Stimulated activated CD8-positive, alpha-beta memory T cell treated with anti-CD3 and anti-CD28 coated beads, Interleukin-2, amount 100 ng/mL, for 1 hour (primary cell): ENCODE measurements at places on chromosomes 3 and 15.

DNA sequence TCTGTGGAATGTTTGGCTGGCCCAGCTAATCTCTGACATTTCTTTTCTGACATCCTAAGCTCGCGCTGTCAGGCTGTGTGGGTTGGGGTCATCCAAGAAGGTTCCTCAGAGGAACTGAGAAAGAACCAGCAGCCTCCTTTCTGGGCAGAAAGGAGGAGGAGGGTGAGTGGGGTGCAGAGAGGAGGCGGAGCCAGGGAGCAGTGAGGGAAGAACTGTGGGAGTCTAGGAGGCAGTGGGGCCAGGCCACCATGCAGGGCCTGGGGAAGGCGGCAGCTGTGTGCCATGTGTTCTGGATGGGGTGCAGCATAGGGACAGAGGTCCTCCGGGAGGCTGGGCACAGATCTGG, 5.3 kb downstream of the SEMA7A start:
- no peak for DNase-seq

DNA sequence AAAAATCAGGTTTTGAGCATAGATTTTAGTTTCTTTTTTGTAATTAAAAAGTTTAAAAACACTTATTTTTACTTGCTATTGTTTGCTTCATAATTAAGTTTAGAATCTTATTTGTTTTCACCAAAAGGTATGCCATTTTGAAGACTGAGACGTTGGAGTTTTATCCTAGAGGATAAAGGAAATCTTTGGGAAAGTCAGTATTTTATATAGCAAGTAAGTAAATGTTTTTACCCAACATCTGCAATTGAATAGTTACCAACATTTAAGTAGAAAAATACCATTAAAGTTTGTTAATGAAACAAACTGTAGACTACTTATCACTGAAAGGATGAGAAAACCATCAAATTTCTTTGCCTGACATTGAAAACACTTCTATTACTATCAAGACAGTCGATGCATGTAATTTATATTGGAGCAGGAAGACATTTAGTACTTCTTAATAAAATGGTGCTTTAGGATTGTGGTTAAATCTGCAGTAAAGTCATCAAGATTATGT, 14.0 kb upstream of the CHD2 start:
- DNase-seq: no peak

DNA sequence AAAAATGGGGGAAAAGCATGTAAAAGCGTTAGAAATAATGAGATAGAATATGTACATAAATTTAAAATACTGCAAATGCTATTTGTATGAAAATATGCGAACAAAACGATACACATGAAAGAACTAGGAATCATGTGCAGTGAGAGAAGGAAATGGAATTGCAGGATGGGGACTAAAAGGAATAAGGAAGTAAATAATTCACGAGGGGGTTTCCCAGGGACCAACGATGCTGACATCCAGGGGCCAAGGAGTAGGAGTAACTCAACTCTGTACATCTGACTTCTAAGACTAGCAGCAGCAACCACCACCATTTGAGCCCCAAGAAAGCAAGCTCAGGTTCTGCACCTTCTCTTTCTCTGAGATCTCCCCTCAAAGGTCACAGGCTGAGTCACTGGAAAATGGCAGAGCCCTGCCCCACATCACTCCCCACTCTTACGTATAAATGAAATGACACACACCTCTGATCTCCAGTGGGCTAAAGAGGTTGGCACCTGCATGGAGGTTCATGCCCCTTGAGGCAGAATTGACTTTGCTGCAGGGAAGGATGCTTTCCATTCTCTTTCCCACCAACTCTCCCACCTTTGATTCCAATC, 100.0 kb upstream of the DLG1 start:
- no peak for DNase-seq

- no peak for DNase-seq
These were observed 495.1 kb upstream of the SGO1 start for GRCh38 chr3:20680990-20681628.

GRCh38 chr3:124774327-124774718, 44.1 kb downstream of the UMPS start:
- no peak for DNase-seq

DNA sequence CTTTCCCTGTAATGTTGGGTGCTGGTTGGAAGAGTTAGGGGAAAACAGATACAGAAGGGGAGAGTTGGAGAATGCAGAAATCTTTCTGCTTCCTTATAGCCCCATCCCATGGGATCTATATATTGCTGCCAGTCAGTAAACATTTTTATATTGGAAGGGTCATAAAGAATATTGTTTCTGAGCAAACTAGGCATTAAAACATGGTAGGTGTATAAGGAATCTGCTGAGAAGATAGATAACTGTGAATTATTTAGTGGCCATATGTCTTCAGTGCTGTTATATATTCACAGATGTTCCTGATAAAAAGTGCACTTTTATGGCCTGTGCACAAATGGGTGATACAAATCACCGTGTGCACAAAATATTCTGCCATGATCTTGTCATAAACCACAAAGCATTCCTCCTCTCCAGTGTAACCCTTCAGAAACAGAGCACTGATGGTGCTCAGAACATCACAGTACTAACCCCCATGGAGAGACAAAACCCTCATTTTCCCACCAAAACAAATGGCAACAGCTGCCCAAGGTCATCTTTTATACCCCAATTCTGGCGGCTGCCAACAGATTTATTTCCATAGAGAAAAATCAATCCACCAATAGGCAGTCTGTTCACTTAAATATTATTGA, 269.3 kb downstream of the SLC9A9 start:
- DNase-seq: no peak

DNA sequence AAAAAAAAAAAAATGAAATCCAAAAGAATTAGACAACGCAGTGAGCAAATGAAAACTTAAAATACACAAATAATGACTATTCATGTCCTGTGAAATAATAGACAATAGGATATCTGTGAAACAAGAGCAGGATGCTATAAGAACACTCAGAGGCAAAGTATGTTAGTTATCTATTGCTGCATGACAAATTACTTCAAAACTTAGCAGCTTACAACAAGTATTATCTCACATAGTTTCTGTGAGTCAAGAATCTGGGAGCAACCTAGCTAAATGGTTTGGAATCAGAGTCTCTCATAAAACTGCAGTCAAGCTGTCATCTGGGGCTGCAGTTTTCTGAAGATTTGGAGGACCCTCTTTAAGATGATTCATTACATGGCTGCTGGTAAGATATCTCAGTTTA, 36.5 kb upstream of the ZMAT3 start:
- DNase-seq: no peak

DNA sequence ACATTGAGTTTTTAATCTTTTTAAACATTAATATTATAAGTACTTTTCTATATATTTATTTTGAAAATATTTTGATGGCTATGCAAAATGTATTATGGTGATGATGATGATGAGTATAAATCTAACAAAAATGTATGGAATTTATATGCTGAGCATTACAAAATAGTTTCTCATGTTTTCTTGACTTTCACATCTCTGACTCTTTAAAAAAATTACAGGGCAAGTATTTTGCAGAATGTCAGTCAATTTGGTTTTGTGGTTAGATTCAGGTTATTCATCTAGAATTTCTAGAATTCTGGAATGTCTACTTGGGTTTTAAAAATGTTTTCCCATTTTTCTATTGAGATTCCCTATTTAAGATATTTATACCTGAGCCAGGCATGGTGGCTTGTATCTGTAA, 41.7 kb upstream of the ANP32A start:
- no peak for DNase-seq

DNA sequence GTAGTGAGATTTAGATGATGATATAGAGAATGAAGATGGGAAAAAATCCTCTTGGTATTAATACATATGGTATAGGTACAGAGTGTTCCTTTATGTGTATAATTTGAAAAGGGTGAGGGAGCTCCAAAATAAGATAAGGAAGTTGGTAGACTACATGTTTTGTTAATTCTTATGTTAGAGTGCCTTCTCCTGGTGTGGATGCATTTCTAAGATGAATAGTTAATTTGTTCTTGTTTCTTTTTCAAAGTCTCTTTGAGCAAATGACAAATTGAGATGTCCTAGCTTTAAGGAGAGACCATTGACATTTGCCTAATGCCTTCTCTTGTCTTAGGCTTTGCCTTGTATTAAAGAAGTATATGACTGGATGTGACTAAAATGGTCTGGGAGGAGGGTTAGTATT, 34.1 kb downstream of the AKAP13 start:
- DNase-seq: no peak

- DNase-seq: no peak
These were observed at the start of gene BOC for GRCh38 chr3:113211330-113212149. Gene BOC, plus strand, starts transcription at chr3:113211557. Its CDS starts 38,246 bp downstream, at chr3:113249803.

- DNase-seq: no peak
These were observed 234.7 kb downstream of the CDIN1 start for GRCh38 chr15:36814105-36814504.

GRCh38 chr15:45689616-45690015, 54.8 kb downstream of the SQOR start:
- DNase-seq: no peak

DNA sequence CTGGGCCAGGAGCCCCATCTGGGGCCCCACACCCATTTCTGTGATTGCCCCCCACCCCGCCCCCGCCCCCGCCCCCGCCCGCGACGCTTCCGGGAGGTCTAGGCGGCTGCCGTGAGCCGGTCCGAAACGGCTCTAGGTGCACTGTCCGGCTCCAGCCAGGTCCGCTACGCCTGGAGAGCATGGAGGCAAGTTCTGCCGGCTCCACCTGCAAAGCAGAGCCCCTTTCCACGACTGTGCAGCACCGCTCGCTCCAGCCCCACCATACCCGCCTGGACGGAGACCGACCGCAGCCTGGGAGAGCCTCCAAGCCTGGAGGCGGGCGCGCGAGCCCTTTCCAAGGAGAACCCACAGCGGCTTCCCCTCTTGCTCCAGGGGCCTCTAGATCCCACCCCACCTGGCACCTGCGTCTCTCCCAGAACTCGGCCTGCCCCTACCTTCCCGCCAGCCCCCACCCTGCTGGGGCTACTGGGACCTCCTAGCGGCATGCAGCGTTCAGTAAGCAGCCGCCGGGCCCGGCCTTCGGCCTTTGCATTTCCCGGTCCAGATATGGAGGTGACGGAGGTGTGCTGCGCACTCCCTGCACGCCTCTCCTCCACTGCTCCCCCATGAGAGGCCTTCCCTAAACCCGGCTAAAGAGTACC, 66.2 kb downstream of the KLF13 start:
- DNase-seq: no peak

DNA sequence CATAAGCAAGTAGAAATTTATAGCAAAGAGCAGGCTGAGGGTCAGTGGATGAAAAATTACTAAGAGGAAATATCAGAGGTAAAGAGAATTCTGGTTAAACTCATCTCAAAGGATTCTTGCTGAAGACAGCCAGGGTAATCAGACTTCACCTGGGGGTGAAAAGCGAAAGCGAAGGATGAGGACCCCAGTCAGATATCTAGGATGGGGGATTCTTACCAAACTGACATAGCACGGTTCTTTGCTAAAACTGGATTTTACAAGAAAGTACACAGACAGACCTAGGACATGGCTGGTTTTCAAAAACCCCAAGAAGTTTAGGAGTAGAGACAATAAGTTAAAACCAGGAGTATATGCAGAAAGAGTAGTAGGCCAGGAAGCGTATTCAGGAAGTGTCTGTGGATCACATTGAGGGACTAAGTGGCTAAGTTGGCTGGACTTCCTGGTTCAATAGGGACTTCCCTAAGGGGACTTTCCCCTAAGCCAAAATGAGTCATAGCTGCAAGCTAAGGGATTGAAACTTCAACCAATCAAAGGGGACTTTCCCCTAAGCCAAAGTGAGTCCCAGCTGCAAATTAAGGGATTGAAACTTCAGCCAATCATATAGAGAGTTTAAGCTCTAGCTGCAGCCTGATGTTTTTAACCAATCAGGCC, 2.4 kb upstream of the CFAP91 start:
- no peak for DNase-seq

GRCh38 chr3:45021524-45022297, 4.4 kb upstream of the CLEC3B start:
- no peak for DNase-seq

GRCh38 chr15:72751751-72752455, 31.7 kb downstream of the ADPGK start:
- no peak for DNase-seq

GRCh38 chr3:14436954-14437281, 34.5 kb downstream of the SLC6A6 start:
- no peak for DNase-seq

DNA sequence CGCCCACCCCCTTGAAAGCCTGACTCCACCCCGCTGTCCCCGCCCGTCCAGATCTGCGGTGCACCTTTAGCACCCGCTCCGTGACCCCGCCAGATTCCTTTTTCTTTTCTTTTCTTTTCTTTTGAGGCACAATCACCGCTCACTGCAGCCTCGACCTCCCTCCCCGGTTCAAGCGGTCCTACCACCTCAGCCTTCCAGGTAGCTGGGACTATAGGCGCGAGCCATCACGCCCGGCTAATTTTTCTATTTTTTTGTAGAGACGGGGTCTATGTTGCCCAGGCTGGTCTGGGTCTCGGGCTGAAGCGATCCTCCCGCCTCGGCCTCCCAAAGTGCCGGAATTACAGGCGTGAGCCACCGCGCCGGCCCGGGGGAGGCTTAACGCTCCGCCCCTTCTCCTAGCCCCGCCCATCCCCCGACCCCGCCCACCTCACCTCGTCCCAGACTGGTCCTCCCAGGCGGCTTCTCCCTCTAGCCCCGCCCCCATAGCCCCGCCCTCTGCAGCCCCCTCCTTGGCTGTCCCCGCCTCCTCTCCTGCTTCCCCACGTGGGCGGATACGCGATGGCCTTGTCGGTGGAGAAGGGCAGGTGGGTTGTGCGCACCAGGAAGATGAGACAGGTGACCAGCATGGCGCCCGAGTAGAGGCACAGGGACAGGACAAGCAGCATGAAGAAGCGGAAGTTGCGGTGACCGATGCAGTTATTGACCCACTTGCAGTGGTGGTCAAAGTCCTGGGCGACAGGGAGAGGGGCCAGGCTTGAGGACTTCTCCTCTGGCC, 3.2 kb downstream of the ZDHHC19 start:
- DNase-seq: peak; percentile 24

GRCh38 chr3:80526153-80526552, 758.4 kb upstream of the ROBO1 start:
- no peak for DNase-seq

DNA sequence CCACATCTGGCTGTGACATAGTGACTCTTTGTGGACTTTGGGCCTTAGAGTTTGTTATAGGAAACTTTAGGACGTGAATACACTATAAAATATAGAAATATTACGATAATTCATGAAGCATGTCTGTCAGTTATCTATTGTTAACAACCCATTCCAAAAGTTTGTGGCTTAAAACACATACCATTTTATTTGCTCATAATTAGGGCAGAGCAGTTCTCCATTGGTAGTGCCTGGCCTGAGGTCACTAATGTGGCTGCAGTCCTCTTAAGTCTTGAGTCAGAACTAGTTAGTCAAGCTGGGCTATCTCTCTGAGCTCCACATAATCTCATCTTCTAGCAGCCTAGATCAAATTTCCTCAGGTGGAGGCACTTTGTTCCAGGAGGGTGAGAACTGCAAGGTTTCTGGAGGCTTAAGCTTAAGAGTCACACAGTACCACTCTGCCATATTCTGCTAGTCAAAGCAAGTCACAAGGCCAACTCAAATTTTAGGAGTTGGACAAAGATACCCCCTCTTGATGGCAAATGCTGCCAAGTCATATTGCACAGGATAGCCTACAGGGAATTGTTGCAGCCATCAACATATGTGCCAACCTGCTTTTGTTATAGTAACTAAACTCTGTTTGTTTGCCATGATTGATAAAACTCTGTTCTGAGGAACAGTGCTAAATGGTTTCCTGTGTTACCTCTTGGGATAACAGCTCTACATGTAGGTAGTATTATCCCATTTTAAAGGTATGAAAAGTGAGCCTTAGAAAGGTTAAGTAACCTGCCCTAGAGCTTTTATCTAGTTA, 8.7 kb downstream of the ATXN7 start:
- no peak for DNase-seq
